Mucosa of gallbladder (tissue), 1 donor: ENCODE measurements at places on chromosomes 5 and 9. TPM values are rescaled to one million over a fixed set of nuclear protein-coding genes. Genes with fewer than 3 reads are reported as not detected.

IL3 gene
- not detected for total RNA-seq

ABLIM3 gene
- total RNA-seq = 15.1 TPM

MYOT gene
- total RNA-seq = 3.7 TPM

ZMYND19 gene
- total RNA-seq = 22.2 TPM

NRARP gene
- total RNA-seq = 124 TPM

GRCh38 chr5:153985498-153985897, 53.2 kb downstream of the FAM114A2 start:
- DNase-seq = no peak

GRCh38 chr5:158406884-158407823, 548.2 kb upstream of the CLINT1 start:
- DNase-seq = no peak
